Midbrain (tissue), 1 donor: ENCODE measurements at places on chromosomes 13 and 19.

DNA sequence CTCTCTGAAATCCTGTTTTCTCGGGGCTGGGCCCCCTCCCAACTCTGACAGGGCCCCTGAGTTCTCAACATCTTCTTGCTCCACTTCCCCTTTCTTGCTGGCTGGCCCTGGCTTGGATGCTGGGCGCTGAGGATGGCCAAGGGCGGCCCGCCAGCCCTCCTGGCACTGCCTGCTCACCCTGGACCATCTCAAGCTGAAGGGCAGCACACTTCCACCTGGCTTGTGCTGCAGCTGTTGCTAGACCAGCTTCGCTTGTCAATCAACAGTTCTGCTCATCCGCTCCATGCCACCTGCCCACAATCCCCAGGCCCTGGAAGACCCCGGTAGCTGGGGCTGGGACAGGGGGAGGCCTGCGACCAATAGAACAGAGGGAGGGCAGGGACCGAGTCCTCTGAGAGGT, 6.9 kb upstream of the GMIP start:
- DNase-seq, result no peak

- no peak for DNase-seq
Measured at GRCh38 chr19:19877724-19878123, 12.0 kb downstream of the ZNF253 start.

DNA sequence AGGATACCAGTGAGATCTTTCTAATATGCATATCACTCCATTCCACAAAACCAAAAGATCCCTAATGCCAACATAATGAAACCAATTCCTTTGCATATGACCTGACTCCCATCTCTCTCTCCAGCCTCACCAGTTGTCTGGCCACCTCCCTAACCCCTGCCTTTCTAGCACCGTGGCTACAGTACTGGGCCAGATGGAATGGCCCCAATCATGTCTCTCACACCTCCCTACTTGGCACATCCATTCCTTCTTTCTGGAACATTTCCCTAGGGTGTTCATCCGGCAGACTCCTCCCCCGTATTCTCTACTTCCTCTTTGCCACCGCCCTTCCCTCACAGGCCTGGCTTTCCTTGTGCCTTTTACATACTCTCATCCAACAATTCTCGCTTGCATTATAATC, 62.0 kb downstream of the GPALPP1 start:
- no peak for DNase-seq

DNA sequence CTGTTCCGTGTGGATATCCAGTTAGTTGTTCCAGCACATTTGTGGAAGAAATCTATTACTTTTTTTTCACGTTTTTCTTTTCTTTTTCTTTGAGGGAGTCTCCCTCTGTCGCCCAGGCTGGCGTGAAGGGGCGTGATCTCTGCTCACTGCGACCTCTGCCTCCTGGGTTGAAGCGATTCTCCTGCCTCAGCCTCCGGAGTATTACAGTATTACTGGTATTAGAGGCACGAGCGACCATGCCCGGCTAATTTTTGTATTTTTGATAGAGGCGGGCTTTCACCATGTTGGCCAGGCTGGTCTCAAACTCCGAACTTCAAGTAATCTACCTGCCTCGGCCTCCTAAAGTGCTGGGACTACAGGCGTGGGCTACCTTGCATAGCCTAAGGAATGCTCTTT, 43.6 kb downstream of the ZNF611 start:
- DNase-seq, result no peak

DNA sequence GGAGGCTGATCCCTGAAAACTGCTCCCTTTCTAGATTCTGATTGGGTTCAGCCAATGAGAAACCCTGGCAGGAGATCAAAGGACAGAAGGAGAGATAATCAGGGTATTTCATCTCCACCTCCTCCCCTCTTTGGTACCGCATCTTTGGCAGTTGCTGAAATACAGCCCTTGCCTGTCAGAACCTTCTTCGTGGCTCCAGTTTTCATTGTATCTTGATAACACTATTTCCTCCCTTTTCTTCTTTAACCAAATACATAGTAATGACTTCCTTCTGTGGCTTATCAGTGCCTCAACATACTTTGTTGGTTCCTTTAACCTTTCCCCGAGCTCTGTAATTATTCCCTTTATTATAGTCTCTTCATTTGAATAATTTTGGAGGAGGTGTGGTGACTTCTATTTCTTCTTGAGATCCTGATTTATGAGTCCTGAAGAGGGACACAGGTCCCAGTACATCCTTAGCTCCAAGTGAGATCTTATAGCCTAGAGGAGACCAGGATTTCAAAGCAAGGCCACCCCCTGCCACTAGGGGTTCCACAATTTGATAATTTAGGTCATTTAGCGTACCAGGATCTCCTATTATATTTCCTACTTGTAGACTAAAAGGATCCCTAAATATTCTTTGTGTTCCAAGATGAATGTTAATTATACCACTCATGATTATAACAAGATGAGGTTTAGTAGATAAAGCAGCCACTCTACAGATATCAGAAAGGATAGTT, 98.0 kb downstream of the EDNRB start:
- no peak for DNase-seq

DNA sequence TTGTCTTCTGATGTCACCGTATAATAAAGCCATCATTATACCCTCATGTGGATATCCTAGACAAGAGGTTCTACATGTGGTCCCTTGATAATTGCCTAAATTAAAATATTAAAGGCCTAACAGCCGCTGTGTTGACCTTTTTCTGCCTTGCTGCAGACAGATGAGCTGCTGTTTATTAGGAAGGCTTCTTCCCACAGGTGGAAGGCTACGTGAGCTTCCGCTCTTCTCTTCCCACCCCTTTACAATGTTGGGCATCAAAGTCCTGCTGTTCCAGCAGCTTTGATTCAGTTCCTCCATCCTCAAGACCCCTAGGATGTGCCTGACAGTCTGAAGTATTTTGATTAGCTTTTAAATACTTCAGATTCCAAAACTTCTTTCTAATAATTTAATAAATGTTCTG, 217.1 kb downstream of the PCCA start:
- DNase-seq, result no peak
